Stimulated activated CD4-positive, alpha-beta T cell treated with anti-CD3 and anti-CD28 coated beads, Interleukin-1b, Interleukin-23, amount 100 ng/mL, for 1 hour (primary cell): ENCODE measurements at places on chromosomes 6 and 20.

DNA sequence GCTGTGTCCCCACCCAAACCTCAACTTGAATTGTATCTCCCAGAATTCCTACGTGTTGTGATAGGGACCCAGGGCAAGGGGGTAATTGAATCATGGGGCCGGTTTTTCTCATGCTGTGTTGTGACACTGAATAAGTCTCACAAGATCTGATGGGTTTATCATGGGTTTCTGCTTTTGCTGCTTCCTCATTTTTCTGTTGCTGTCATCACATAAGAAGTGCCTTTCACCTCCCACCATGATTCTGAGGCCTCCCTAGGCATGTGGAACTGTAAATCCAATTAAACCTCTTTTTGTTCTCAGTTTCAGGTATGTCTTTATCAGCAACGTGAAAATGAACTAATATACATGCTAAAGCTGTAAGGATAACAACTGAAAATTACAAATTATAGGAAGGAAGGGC, 88.3 kb downstream of the CDYL start:
- no peak for DNase-seq

GRCh38 chr6:96246563-96246962, 230.8 kb downstream of the FUT9 start:
- no peak for DNase-seq

- DNase-seq: no peak
These were observed at the start of gene ADGRF1 for GRCh38 chr6:47042275-47042791. TSS of gene ADGRF1 (minus strand) at chr6:47042332. CDS start at chr6:47029061, 13,271 bp downstream.

- no peak for DNase-seq
These were observed 16.5 kb downstream of the IGF2R start for GRCh38 chr6:159985296-159985945.

DNA sequence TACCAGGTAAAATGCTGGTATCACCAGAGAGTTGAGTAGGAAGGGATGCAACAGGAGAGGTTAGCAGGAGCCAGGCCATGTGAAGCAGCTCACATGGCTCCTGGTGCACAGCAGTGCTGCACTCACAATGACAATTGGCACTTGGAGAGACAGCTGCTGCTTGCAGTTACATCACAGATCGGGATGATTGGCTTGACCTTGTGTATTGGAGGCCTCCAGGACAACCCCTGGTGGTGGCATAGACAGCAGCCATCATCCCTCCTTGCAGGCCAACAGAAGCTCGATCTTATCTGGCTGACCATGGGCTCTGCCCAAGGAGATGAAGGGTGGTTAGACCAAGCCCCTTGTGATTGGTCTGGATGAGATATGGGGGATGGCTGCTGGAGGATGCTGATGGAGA, 73.0 kb downstream of the EYA2 start:
- no peak for DNase-seq

- no peak for DNase-seq
These were observed 26.6 kb upstream of the SUMO4 start for GRCh38 chr6:149373511-149373910.

DNA sequence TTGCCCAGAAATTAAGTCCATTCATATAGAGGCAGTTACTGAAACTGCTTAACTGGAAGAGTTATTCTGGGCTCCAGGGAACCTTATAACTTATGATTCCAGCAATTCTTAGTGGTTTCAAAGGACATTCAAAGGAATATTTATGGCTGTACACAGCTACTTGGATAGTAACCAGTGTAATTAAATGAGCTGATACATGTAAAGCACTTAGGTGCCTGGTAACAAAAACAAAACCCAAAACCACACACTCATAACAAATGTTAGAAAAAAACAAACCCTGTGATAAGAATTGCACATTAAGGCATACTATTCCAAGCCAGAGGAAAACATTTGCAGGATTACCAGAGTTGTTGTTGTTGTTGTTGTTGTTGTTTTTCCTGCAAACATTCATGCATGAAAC, 51.5 kb downstream of the STK4 start:
- DNase-seq: no peak

- DNase-seq: no peak
These were observed 101.8 kb downstream of the TRERF1 start for GRCh38 chr6:42349753-42350511.

DNA sequence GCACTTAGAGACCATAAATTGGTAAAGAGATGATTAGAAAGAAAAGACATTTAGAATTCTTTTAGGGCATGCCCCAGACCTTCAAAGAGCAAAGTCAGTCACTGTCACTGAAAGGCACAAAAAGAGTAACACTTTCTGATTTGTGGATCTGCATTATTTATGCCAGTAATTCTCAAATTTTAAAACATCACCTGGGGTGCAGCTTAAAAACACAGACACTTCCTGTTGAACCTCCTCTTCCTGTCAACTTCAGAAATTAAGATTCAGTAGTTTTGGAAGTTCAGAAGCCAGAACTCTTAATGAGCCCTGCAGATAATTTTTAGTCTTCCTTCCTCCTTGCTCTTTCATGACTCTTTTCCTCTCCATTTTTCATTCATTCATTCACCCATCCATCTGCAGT, 137.5 kb downstream of the NRN1 start:
- no peak for DNase-seq

- DNase-seq: no peak
These were observed 216.2 kb downstream of the MYLK4 start for GRCh38 chr6:2534406-2535042.

DNA sequence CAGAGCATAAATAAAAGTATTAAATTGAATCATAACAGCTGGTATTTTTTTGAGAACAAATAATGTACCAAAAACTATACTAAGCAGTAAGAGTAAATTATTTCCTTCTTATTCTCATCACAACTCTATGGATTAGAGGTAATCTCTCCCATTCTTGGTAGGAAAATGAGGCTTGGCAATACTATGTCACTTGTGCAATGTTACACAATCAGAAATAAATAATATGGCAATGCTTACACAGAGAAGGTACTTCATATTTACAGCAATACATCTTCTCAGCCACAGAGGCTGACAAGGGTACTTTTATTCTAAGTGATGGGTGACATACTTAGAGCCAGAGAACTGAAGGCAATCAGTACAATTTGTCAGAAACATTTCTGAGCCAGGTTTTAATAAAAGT, 3.9 kb downstream of the DST start:
- DNase-seq: no peak

DNA sequence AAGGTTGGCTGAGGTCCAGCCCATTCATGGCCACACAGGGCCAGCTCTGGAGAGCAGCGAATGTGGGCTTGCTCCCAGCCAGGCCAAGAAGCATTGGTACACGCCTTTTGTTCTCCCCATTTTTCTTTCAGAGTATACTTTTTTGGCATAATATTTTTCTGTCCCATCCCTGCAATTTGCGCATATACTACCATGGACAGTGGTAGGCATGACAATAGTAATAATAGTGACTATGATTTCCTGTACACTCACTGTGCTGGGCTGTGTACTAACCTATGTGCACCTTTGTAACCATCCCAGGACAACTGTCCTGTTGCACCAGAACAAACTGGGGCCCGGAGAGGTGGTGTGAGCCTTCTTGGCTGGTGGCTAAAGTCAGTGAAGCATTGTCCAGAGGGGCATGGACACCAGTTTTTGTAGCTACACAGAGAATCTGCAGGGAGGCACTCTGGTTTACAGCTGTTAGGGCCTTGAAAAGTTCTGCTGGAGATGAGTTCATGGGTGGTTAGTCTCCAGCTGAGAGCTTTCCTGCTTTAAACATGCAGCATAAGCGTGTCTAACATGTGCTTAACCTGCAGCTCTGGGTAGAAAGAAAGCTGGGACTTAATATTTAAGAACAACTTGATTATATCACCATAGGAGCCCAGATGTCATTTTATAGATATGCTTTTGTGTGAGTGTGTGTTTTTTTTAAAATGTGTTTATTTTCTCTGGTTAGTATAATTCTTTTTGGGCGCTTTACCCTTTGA, 38.2 kb downstream of the DTD1 start:
- no peak for DNase-seq

GRCh38 chr20:40251284-40251932, 437.6 kb downstream of the MAFB start:
- DNase-seq: no peak

GRCh38 chr20:4810426-4811019, 88.8 kb downstream of the PRND start:
- DNase-seq: no peak

DNA sequence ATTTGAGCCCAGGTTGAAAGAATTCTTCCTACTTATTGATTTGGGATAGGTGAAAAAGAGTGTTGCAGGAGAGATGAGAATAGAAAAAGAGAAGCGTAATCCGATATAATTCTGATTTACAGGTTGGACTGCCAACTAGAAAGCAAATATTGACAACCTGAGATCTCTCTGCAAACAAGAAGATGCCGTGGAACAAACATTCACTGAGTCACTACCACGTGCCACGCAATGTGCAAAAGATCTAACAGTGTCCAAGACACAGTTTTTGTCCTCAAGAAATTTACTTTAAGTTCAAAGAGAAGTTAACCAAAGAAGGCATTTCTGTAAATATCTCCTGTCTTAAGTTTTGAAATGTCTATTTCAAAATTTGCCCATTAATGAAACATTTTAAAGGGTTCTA, 578.0 kb upstream of the ARID1B start:
- no peak for DNase-seq

DNA sequence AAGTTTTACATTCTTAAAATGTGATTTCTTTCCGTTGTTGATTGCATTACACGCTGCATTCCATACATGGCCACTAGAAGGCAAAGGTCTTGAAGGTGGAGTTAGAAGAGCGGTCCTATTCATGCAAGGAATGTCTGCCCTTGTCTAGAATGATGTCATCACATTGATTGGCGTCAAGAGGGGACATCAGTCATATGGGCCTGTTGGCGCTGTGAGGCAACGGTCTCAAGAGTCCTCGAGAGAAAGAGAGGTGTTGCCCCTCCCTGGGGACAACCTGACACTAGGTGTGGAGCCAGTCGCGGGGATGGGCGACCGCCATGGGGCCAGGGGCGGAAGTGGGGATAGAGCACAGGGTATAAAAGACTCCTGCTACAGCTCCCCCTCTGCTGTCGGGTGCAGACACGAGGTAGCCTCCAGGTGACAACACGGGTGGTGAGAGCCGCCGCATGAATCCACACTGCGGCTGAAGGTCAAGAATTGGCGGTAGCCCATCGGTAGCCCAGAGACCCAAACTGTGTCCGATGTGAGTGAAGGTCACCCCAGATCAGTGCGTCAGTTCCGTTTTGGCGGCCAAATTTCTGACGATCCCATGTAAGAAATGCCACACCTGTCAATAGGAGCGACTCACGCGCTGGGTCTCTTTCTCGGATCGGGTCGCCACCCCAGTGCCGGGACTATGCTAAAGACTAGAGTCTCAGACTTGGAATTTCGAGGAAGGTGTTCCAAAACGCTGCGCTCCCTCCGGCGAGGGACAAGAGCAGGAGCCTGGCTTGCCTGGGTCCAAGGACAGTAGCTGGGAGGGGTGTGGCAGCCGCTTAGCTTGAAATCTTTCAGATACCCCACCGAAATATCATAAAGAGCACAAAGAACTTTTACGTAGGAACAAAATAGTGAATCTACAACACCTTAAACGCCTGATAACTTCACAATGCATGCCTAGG, 93.2 kb upstream of the ZNF184 start:
- no peak for DNase-seq

- DNase-seq: no peak
These were observed 469.0 kb downstream of the CDC5L start for GRCh38 chr6:44856479-44856878.

DNA sequence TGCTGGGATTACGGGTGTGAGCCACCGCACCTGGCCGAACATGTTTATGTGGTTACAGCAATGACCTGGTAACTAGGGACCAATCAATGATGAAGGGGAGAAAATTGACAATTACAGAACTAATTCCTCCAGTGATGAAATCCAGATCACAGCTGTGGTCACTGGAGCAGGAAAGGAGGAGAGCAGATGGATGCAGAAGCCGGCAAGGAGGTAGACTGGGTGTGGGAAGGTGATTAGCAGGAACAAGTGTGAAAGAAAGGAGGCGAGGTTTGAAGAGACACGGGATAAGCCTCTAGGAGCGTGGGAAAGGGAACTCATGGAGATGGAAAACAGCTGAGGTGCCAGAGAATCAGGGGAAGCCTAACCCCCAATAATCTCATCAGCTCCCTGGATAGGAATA, 17.2 kb upstream of the SPAG4 start:
- DNase-seq: no peak

DNA sequence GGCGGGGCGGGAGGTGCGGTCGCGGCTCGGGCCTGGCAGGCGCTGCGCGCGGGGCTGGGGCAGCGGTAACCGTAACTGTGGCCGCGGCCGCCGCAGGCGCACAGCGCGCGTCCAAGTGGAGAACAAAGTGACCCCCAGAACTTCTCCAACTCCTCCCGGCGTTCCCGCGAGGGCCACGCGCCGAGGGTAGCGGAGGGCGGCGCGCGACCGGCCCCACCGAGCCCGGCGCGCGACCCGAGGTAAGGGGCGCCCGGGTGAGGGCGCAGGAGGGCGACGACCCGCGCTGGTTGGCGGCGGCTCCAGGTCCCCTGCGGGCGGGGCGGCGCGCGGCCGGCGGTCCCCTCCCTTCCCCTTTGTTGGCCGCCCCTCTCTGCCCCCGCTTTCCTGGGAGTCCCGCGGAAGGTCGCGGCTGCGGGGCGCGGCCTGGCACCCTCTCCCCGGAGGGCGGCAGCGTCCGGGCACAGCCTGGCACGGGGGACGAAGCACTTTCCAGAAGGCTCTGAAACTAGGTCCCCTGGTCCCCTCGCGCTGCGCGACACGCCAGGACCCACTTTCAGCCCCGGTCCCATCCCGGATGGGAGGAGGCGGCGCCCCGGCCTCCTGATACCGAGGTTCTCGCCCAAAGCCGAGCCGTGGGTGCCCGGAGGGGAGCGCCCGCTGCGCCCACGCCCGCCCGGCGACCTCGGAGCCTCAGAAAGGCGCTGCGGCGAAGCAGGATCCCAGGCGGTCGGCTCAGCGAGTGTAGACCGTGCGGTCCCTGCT, at the start of gene TIAM2:
Gene TIAM2 (plus strand): TSS at position 62 of the 762 bp plus-strand sequence. CDS start 133,909 bp downstream, outside the sequence.
- no peak for DNase-seq

DNA sequence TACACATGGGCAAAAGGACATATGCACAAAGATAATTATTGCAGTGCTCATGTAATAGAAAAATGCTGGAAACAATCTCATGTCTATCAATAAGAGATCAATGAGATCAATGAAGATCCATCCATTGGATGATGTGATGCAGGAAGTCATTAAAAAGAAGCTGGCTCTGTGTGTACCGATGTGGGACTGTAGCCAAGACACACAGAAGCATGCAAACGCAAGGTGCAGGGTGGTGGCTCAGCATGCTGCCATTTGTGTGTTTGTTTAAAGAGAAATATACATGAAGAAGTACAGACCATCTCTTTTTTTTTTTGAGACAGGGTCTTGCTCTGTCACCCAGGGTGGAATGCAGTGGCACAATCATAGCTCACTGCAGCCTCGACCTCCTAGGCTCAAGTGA, 33.1 kb upstream of the KCNB1 start:
- DNase-seq: no peak

GRCh38 chr6:73739096-73739495, 43.1 kb downstream of the CD109 start:
- DNase-seq: no peak

- peak; percentile 51 for DNase-seq
These were observed at the start of gene TRMT11 for GRCh38 chr6:125986301-125987025. TSS of gene TRMT11 (plus strand) at chr6:125986540. CDS start at chr6:125986551, 11 bp downstream.

GRCh38 chr6:120116343-120116742, 766.8 kb upstream of the MAN1A1 start:
- no peak for DNase-seq
